NCI-H446 (cell line): ENCODE measurements at places on chromosomes 4 and X.
A peak's percentile ranks its signal among the peaks of the same experiment; 100 is the strongest.

- no peak for DNase-seq
Observed at GRCh38 chr4:16289897-16290554, 63.8 kb upstream of the TAPT1 start.

GRCh38 chr4:176052744-176053143 lies 12.9 kb upstream of the WDR17 start:
- no peak for DNase-seq

DNA sequence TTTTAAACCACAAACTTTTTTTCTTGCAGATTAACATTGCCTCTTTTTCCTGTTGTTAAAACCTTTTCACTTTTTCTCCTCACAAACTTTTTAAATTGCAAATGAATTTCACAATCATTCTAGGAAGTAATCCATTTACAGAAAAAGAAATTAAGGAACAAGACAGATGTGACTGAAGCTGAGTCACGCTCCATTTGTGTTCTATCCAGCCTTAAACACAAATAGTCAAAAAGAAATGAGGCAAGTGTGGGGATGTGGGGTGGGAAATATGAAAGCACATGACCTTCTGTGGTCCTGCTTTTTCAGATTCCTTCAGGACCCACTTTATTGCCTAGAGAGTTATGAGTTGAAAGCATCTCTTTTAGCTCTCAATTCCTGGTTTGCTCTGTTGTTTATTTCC lies 197.0 kb downstream of the ADGRL3 start:
- DNase-seq, result no peak

DNA sequence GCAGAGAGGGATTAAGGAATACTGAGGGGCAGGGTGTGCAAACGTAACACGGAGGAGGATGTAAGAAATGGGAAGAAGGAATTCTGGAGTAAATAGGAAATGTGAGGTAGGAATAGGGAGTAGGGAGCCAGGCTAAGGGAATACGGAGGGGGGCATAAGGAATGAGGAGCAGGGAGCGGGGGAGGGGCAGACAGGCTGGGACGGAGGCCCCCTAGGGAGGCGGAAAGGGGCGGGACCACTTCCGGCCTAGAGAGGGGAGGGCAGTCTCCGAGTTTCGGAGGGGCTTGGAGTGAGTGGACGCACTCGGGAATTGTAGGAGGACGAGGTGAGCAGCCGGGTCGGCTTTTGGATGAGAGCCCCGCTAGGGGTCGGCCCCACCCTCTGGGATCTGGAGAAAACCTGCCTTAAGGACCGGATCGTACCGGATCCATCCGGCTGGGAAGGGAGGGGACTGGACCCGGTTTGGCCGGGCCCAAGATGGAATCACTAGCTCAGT lies 612 bp downstream of the MAGED2 start:
- peak; percentile 42 for DNase-seq

- peak; percentile 44 for DNase-seq
Observed at GRCh38 chr4:173505924-173506518, 24.0 kb downstream of the HAND2 start.

- no peak for DNase-seq
Observed at GRCh38 chr4:88162626-88163025, 4.2 kb upstream of the ABCG2 start.

- no peak for DNase-seq
Observed at GRCh38 chrX:101171883-101172400, 47.6 kb upstream of the DRP2 start.

GRCh38 chr4:182294451-182294850 lies 51.2 kb downstream of the TENM3 start:
- no peak for DNase-seq

DNA sequence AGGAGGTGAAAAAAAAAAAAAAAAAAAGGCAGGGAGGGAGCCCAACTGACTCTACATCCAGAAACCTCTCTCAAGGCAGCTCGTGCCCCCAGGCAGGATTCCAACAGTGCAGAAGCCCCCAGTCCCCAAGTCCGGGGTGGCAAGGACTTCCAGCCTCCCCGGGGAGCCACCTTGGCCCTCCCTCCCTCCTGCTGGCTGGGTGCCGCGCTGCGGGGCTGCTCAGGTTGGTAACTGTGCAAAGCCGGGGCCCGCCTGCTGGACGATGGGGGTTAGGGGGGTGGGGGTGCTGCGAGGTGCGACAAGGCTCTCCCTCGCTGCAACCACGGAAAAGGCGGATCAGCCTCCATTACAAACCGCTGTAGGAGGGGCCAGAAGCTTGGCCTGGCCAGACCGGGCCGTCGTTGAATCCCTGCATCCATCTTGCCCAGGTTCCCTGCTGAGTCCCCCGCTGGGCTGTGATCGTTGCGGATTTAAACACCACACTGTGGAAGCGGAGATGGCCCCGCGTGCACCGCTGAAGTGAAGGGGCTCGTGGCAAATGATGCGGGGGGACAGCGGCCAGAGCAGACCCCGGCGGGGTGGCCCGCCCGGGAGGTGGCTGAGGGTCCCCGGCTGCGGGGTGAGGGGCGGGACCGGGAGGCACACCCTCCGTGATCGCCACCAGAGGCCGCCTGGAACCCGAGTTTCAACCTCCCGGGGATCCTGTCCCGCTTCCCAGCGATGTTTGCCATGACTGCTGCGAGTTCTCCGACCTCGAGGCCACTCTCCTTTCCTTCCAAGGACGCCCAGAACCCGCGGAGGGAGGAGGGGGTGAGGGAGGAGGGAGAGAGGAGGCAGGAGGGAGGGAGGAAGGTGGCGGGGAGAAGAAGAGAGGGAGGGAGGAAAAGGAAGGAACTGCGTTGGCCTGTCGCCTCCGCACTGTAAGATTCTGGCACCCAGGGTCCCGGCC lies 58.0 kb upstream of the DDX3X start:
- peak; percentile 52 for DNase-seq

GRCh38 chr4:2850966-2851798 lies 7.5 kb downstream of the ADD1 start:
- DNase-seq, result no peak

DNA sequence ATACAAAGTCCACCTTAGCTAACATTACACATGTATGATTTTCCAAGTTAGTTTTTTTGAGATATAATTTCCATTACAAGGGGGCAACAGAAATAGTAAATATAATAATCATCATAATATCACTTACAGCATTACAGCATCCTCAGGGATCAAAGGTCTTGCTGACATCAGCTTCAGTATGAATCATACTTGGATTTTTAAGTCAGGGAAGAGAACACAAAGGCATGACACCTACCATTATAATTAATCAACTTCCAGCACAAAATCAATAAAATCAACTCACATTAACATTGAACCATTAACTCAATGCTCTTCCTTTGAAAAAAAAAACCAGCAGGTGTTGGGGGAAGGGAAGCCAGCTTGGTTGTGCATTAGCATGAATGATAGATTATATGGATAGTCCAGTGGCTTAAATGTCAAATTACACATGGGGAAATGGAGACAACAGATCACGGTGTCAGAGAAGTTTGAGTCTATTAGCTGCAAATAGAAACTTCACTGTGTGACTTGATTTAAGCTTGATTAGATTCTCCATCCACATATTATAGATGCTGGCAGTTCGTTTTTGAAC lies 66.9 kb upstream of the CAPN6 start:
- DNase-seq, result no peak

DNA sequence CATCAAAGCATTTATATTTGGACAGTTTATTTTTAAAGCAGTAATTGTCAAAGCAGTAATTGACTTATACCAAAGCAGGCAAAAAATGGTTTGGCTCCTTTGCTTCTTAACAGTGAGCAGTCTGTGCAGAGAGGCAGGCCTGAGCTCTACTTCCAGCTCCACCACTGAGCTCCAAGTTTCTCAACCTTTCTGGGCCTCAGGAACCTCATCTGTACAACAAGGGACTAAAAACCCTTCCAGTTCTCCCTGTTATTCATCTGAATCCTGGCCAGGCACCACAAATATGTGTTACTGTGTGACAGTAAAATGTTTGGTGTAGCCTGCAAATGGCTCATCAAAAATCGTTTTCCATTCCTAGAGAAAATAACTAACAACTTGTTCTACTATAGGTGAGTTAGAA lies 88.7 kb upstream of the TTC29 start:
- DNase-seq, result no peak

- no peak for DNase-seq
Observed at GRCh38 chr4:80172203-80172602, 25.1 kb upstream of the PRDM8 start.

GRCh38 chr4:79764120-79764519 lies 308.9 kb downstream of the ANTXR2 start:
- DNase-seq, result no peak

DNA sequence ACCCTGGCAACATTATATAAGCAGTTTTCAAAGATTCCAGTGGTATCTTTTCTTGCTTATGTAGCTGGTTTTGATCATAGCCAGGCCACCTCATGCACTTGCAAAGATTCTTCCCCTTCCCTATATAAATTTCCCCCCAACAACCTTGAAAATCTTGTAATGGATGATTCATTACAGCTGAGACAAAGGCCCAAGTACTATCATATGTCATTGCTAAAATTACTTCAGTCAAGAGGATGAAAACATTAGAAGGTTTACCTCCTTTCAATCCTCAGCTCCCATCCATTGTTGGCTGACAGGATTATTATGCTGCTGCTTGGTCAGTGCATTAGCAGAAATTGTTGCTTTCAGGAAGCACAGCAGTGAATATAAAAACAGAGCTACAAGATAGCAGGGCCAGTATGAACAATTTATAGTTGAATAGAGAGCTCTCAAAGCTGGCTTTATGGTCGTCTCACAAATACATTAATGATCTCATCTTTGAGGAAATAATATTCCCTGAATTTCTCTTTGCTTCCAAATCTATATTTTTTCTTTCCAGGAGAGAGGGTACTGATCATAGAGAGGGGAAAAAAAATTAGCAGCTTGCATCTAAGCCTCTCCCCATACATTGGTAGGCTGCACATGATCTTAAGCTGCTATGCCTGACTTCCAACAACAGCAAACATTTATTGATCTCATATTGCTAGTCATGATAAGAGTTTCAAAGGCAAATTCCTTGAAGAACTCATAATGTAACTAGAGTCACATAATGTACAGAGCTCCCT lies 7.7 kb upstream of the ARHGEF38 start:
- no peak for DNase-seq

DNA sequence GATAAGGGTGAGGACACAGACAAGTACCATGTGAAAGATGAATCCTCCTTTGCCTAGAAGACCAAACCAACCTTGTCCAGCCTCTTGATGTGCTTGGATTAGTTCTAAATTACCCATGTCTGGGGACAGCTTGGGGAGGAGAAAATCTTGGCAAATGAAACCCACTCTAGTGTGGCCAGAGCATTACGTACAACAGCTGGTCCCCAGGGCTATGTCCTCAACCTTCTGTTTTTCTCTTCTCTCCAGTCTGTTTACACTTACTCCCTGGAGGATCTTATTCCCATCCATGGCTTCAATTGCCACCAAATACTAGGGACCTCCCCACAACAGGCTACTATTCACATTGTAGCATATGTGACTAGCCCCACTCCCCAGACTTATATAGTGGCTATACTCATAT lies 384.5 kb downstream of the OPHN1 start:
- no peak for DNase-seq

- no peak for DNase-seq
Observed at GRCh38 chr4:128827296-128827695, 17.8 kb downstream of the JADE1 start.

GRCh38 chrX:33906971-33907370 lies 225.1 kb downstream of the FAM47A start:
- DNase-seq, result no peak

- no peak for DNase-seq
Observed at GRCh38 chr4:63348735-63349673, 1060.2 kb downstream of the TECRL start.

DNA sequence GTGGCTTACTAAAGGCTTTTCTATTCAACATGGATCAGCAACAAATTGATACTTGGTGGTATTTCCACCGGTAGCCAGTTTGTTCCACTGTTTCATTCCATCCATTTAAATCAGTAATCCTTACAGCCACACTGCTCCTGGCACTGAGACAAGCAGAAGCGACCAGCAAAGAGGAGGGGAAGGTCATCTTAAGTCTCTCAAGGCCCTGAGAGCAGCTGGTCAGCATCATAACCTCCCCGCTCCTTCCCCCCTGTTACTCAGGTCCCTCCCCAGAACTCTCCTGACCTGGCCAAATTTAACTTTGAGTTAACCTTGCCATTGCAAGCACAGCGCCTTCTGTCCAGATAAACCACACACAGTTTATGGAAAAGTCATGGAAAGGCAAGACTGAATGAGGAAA lies 331.3 kb upstream of the KLF3 start:
- DNase-seq, result no peak

DNA sequence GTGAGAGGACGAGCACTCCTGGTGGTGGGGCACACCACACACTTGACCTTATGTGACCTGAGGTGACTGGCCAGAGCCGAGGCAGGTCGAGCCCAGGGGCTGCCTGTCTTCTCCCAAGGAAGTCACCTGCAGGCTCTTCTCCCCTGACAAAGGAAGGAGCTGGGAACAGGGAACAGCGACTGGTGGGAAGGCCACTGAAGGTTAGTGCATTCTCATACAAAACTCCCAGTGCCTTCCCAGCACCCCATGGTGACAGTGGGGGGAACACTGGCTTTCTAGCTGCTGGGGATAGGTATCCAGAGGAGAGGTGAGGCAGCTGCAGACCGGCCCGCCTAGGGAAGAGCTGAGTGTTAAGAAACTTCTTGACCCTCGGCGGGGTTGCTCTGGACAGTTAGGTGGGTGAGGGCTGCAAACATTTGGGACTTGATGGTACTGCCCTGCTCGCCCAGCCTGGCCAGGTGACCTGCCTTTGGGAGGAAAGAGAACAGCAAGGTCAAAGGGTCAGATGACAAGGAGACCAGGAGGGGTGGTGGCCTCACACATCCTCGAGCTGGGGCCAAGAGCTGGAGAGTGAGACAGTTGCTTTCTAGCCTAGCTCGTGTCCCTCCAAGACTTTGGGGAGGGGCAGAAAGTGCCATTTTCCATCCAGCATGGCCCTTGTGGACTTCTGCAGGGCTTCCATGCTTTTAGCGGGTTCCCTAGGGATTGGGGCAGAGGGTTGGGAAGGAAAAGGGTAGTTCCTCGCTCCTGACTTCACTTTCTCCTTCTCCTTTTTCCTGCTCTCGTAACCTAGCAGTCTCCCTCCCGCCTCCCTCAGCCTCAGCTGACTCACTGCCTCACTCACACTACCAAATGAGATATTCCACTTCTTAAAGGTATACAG lies 2.7 kb downstream of the NALF2 start:
- no peak for DNase-seq

DNA sequence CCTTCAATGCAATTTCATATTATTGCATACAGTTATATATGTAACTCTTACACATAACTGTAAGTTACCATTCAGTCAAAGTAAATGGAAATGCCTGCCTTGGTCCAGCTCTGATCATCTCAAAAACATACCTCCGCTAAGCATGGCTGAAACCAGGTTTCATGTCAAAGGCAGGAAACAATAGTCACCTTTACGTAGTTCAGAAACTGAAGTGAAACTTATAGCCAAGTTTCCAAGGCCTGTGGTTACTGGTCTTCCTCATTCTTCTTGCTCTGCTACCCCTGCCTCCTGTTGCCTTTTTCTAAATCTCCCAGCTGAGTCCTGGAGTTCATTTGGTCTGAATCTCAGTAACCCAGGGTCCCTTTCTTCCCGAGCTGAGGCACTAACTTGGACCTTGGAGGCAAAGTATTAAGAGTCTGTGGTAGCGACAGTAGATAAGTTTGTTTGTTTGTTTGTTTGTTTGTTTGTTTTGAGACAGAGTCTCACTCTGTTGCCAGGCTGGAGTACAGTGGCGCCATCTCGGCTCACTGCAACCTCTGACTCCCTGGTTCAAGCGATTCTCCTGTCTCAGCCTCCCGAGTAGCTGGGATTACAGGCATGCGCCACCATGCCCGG lies 30.8 kb downstream of the DAPP1 start:
- no peak for DNase-seq

GRCh38 chr4:152464030-152464823 lies 71.7 kb downstream of the FBXW7 start:
- DNase-seq, result no peak

- no peak for DNase-seq
Observed at GRCh38 chrX:26586570-26586969, 370.6 kb downstream of the MAGEB5 start.
